NCI-H446 (cell line): ENCODE measurements at places on chromosomes 13 and 19.

- DNase-seq = no peak
Measured at GRCh38 chr13:19185086-19185864, 3.7 kb upstream of the TUBA3C start.

- no peak for DNase-seq
Measured at GRCh38 chr19:43638214-43638994, 1.2 kb downstream of the CADM4 start.

GRCh38 chr13:98825659-98826058 lies 73.2 kb upstream of the SLC15A1 start:
- DNase-seq = no peak

GRCh38 chr13:105830821-105831220 lies 704.6 kb downstream of the EFNB2 start:
- DNase-seq = no peak

DNA sequence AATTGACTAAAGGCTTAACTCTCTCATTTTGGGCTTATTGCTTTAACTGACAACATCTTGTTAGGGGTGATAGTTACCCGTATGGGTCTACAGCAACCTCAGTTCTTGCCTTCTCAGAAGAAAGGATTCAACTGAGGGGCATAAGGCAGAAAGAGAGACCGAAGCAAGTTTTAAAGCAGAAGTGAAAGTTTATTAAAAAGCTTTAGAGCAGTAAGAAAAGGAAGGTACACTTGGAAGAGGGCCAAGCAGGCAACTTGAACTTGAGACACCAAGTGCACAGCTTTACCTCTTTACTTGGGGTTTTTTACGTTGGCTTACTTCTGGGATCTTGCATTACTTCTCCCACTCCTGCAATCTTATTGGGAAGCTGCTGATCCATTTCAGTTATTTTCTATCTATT lies 246.9 kb upstream of the PRR20A start:
- no peak for DNase-seq

- DNase-seq = no peak
Measured at GRCh38 chr19:5017235-5017634, 48.3 kb downstream of the KDM4B start.

- DNase-seq = no peak
Measured at GRCh38 chr13:91326146-91326545, 21.3 kb upstream of the MIR17HG start.

GRCh38 chr13:21243045-21243897 lies 66.8 kb downstream of the MRPL57 start:
- no peak for DNase-seq

DNA sequence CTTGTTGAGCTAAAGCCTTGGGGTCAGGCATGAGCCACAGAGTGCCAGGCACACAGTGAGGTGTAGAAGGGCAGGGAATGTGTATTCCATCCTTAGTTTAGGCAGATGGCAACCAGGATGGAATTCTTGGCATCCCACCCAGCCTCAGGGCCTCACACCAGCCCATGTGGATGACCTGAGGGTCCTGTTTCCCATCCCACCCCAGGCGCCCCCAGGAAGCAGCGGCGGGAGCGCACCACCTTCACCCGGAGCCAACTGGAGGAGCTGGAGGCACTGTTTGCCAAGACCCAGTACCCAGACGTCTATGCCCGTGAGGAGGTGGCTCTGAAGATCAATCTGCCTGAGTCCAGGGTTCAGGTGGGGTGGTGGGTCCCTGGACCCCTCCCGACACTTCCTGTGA lies 14.3 kb downstream of the CRX start:
- DNase-seq = no peak

- no peak for DNase-seq
Measured at GRCh38 chr19:34310494-34310981, 54.5 kb upstream of the GPI start.

DNA sequence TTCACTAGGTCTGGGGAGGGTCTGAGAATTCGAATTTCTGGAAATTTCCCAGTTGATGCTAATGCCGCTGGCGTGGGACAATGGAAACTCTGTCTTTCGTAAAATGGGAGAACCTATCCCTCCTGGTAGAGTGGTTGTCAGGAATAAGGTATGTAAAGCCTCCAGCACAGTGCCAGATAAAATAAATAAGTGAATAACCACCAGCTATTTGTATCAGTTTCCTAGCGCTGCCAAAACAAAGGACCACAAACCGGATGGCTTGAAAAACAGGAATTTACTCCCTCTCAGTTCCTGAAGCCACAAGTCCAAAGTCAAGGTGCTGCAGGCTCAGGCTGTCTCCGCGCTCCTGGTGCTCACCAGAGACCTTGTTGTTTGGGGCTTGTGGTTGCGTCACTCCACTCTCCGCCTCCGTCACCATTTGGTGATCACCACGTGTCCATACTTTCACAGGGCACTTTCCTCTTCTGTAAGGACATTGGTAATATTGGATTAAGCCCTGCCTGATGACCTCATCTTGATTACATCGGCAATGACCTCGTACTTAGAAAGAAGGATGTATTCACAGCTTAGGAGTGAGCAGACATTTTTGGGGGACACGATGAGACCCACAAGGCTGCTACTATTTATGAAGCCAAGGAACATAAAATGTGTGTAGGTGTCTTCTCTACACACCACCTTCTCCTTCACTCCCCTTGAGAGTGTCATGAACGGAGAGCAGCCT lies 428.5 kb downstream of the IRS2 start:
- no peak for DNase-seq

DNA sequence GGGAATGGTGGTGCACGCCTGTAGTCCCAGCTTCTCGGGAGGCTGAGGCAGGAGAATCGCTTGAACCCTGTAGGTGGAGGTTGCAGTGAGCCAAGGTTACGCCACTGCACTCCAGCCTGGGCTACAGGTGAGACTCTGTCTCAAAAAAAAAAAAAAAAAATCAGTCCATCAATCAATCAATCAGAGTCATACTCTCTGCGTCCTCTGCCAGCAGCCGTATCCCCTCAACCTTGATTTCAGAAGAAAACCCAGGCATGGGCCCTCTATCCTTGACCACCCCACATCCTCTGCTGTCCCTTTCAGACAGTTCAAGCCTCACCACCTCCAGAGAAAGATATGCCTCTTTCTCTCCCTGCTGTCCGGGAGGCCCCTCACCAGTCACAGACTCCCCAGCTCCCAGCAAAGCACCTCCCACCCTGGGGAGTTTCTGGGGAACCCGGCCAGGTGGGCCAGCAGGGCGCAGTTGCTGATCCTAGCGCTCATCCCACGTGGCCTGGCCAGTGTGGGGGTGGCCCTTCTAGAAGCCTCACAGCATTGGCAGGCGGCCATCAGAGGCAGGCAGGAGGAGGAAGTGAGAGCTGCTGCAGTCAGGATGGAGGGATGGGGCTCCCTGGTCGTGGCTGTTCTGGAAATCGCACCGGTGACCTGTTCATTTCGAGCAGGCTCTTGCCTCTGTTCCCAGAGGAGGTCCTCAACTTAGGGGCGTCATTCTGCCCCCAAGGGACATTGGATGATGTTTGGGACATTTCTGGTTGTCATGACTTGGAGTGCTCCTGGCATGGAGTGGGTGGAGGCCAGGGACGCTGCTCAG lies 10.2 kb upstream of the JSRP1 start:
- no peak for DNase-seq

- no peak for DNase-seq
Measured at GRCh38 chr13:94343243-94343585, 136.3 kb downstream of the DCT start.

GRCh38 chr13:27174766-27175455 lies 3.3 kb upstream of the USP12 start:
- no peak for DNase-seq

DNA sequence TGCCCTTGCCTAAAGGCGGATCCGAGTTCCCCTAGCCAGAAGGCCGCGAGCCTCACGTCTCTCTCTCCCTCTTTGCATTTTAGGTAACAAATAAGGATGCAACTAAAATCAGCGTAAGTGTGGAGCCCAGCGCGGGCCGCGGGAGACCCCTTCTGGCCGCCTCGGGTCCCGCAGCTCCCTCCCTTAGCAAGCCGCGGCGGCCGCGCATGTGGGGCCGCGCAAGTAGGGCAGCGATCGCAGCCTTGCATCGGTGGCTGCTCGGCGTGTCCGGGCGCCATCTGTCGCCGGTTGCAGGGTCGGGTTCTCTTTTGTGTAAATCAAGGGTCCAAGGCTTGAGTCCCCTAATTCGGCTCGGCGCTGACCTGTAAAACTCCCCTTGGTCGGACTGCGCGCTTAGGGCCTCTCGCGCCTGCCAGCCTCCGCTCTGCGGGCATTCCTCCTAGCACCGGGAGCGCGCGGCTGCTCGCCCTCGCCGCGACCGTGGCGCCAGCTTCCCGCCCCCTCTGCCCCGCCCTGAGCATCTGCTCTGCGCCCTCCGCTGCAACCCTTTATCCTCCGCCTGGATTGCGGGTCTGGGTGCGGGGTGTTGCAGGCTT lies 2.7 kb downstream of the VSTM2B start:
- DNase-seq = peak; percentile 64

DNA sequence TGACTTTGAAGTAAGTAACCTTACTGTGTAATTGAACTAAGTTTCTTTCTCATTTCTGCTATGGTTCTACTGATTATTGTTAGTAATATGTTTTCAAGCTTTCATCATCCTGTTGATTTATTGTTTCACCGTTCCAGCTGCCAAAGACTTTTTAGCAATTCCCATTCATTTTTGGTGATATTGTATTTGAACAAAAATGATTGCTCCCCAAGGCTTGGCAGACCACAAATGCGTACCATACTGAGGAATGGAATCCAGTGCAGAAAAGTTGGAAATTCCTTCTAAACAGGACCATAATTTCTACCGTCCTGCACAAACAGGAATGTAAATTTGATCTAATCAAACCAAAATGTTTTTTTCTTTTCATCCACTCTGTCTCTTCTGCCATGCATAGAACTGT lies 10.7 kb downstream of the EPSTI1 start:
- DNase-seq = no peak

- no peak for DNase-seq
Measured at GRCh38 chr13:67015976-67016600, 214.0 kb downstream of the PCDH9 start.

- no peak for DNase-seq
Measured at GRCh38 chr13:67277581-67277980, 47.4 kb upstream of the PCDH9 start.

GRCh38 chr13:101917833-101918661 lies 465.6 kb downstream of the ITGBL1 start:
- peak; percentile 52 for DNase-seq

DNA sequence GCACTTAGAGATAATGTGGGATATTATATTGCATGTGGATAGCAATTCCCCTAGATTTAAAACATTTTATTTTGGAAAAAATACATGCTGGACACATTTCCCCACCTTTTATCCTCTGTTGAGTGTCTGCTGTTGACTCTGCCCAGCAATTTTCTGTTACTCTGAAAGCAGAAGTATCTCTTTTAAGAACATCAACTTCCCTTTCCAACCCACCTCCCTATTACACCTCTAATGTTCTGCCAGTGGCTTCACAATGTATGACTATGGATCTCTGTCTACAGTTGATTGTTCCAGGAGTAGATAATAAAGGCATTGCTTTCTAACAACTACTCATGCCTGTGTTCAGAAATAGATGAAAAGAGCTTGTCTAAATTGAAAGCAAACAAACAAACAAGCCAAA lies 754.8 kb upstream of the SLITRK6 start:
- DNase-seq = no peak

GRCh38 chr13:97364827-97365226 lies 69.1 kb upstream of the RAP2A start:
- no peak for DNase-seq

GRCh38 chr19:16013181-16013850 lies 63.0 kb upstream of the TPM4 start:
- no peak for DNase-seq

- no peak for DNase-seq
Measured at GRCh38 chr13:76596216-76596615, 290.0 kb downstream of the KCTD12 start.

DNA sequence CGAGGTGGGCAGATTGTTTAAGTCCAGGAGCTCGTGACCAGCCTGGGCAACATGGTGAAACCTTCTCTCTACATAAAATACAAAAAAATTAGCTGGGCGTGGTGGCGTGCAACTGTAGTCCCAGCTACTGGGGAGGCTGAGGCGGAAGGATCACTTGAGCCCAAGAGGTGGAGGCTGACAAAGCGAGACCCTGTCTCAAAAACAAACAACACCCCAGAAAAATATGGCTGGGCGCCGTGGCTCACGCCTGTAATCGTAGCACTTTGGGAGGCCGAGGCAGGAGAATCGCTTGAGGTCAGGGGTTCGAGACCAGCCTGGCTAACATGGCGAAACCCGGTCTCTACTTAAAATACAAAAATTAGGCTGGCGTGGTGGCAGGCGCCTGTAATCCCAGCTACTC lies 3.4 kb upstream of the HNRNPL start:
- no peak for DNase-seq

DNA sequence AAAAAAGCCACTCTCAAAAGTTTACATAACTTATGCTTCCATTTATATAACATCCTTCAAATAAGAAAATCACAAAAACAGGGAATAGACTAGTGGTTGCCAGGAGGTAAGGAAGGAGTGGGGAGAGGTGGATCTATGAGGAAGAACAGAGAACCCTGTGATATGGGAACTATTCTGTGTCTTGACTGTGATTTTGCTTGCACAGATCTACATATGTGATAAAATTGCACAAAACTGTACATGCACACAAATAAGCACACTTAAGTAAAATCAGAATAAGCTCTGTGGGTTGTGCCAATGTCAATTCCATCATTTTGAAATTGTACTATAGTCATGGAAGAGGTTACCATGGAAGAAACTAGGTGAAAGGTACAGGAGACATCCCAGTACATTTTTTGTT lies 121.6 kb upstream of the SGCG start:
- no peak for DNase-seq

DNA sequence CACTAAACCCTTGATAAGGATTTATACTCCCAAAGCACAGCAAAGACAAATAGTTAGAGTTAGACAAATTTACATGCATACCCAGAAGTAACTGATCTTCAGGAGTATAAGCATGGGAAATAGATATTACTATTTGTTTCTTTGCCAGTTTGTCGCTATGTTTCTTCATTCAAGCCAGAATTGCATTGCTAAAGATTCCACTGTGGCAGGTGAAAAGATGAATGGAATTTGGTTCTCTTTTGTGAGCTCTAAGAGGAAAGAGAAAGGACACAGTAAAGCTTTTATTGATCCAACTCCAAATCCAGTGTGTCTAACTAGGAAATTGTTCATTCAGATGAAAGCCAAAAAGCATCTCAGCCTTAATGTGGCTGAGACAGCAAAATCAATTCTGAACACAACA lies 292.3 kb upstream of the SPRY2 start:
- DNase-seq = no peak

- no peak for DNase-seq
Measured at GRCh38 chr13:77456271-77456670, 79.2 kb upstream of the SCEL start.

GRCh38 chr19:6705931-6706632 lies 14.4 kb downstream of the C3 start:
- no peak for DNase-seq

GRCh38 chr19:30150626-30151025 lies 208.6 kb downstream of the URI1 start:
- DNase-seq = no peak

DNA sequence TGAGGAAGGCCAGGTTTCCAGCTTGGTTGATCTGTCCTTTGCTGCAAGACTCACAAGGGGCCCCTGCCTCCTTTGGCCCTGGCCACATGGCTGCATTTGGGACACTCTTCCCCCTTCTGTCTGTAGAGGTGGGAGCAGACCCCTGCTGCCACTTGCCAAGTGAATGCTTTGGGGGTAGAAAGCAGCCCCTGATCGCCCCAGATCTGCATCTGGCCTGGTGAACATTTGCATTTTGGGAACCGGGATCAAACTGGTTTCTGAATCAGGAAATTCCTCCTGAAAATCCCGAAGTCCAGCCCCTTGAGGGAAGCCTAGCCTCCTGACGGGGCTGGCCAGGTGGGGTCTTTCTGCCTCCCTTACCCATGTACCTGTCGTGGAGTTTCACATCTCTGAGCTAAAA lies 14.9 kb downstream of the DPF1 start:
- DNase-seq = no peak

- DNase-seq = no peak
Measured at GRCh38 chr19:1700733-1701663, 48.6 kb upstream of the TCF3 start.
